Lung (tissue), 17 donors: ENCODE measurements at places on chromosomes 5 and 9. TPM values are rescaled to one million over a fixed set of nuclear protein-coding genes. Genes with fewer than 3 reads are reported as not detected.

- no peak overlapping the region for H3K27ac ChIP-seq
- no peaks in the 10 kb centered on the region for H3K27me3 ChIP-seq
- no peaks in the 10 kb centered on the region for H3K36me3 ChIP-seq
- H3K4me3 ChIP-seq, result no peak overlapping the region
Measured at GRCh38 chr9:38482918-38483592, 58.8 kb upstream of the IGFBPL1 start.

DNA sequence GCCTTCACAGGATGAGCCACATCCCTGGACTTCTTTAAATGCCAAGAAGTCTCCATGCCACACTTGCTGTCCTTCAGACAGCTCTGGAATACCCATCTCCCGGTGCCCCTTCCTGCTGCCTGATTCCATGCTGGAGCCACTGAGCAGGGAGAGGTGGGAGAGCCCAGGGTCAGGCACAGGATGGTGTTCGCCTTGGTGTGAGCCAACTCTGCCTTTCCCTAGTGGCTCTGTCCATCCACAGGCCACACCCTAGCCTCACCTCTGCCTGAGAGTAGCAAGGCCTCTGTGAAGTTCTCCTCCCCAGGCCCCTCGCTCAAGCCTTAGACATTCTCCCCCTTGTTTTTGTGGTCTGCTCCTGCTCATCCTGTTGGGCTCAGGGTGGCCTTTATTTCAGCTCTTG lies 54.2 kb upstream of the ANGPTL2 start:
- H3K4me1 ChIP-seq, result peaks cover 10% of the 10 kb centered on the region
- H3K36me3 ChIP-seq, result no peaks in the 10 kb centered on the region
- H3K27ac ChIP-seq, result no peak overlapping the region
- no peak for DNase-seq

- peaks cover 3% of the 10 kb centered on the region for H3K4me1 ChIP-seq
- DNase-seq, result no peak
- H3K27me3 ChIP-seq, result no peaks in the 10 kb centered on the region
- H3K27ac ChIP-seq, result no peak overlapping the region
- H3K36me3 ChIP-seq, result no peaks in the 10 kb centered on the region
Measured at GRCh38 chr5:33227746-33228145, 213.0 kb upstream of the TARS1 start.

The DMRT3 gene
- not detected for total RNA-seq

The SLC1A1 gene
- 13.8 TPM for total RNA-seq

DNA sequence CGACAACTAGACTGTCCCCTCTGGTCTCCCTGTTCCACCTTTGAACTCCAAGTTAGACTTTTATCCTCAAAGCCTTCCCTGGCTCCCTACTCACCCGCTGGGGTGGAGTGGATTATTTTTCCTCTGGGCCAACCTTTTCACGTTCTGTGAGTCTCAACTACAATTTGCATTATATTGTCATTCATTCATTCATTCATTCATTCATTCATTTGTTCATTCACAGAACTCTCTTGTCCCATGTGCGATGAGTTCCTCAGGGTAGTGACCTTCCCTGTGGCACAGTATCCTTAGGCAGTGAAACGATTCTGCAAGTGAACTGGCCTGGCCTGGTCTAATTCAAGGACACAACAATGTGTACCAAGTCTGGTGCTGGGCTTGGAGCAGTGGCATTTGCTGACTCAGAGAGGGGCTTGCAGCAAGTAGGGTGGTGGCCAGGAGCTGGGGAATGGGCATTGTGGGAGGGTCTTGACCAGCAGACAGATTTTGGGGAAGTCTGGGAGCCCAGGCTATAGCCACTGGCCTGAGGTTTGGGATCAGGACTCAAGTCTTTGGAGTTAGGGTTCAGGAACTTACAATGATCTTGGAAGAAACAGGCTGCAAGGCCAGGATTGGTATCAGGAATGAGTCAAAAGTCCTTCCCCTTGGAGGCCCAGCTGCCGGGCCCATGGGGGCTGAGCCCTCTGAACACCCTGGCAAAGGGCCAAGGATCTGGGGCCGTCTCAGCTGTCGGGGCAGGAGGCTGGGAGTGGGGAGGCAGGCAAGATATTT lies 37.2 kb upstream of the COL15A1 start:
- H3K27me3 ChIP-seq, result no peaks in the 10 kb centered on the region
- peaks cover 4% of the 10 kb centered on the region for H3K4me1 ChIP-seq
- no peaks in the 10 kb centered on the region for H3K36me3 ChIP-seq
- H3K4me3 ChIP-seq, result no peak overlapping the region
